ENCODE measurements at places on chromosomes 5 and 9.

GRCh38 chr5:11704916-11705315 is 199.3 kb downstream of the CTNND2 start:
- DNase-seq = no peak

GRCh38 chr5:73638344-73639095 is 12.5 kb downstream of the ARHGEF28 start:
- DNase-seq = no peak

- no peak for DNase-seq
These were observed at the start of gene PRLR for GRCh38 chr5:35230038-35230611. Gene PRLR, minus strand, starts transcription at chr5:35230487. Its CDS starts 140,867 bp downstream, at chr5:35089620.

- DNase-seq = no peak
These were observed 24.9 kb upstream of the UNC5A start for GRCh38 chr5:176785184-176786145.

GRCh38 chr9:16743375-16743774 is 127.1 kb downstream of the BNC2 start:
- no peak for DNase-seq

DNA sequence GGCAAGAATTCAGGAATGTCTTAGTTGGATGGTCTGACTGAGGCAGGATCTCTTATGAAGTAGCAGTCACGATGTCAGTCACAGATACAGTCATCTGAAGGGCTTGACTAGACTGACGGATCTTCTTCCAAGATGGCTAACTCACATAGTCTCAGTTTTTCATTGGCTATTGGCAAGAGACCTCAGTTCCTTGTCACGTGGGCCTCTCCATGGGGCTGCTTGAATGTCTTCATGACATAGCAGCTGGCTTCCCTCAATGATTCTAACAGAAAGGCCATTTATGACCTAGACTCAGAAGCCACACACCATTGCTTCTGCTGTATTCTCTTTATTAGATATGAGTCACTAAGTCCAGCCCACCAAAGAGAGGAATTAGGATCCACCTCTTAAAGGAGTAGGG is 4.7 kb downstream of the APC start:
- DNase-seq = no peak

- no peak for DNase-seq
These were observed 130.6 kb downstream of the MYO10 start for GRCh38 chr5:16805486-16805885.

- DNase-seq = no peak
These were observed 84.5 kb downstream of the GNAQ start for GRCh38 chr9:77946969-77947620.

GRCh38 chr5:106116682-106117081 is 1554.1 kb downstream of the EFNA5 start:
- no peak for DNase-seq

DNA sequence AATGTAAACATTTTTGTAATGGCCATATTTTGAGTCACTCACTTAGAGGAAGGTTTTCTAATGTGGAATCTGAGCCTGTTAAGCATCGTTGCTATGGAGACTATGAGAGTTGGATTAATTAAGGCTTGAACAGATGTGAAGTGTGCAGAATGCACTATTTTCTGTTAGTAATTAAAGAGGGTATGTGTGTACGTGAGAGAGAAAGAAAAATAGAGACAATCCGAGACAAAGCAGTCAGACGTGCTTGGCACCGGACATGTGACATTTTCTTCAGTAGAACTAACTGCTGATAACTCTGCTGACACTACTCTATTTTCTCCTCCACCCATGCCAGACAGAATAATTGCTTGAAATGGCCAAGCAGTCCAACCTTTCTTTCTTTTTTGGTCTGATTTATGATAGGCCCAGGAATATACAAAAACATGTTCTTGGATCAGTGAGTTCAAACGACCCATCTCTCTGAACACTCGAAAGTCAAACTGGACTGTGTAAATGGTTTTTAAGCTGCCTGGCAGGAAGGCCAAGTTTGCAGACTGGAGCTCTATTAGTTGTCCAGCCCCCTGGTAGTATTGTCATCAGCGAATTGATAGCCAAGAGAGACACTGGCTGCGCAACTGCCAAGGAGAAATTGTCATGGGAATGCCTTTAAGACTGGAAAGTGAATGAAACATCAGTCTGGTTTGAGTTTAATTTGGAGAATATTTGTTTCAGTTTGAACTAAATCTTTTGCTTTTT is 322.1 kb downstream of the ARHGEF28 start:
- DNase-seq = no peak

GRCh38 chr5:142584891-142585290 is 101.0 kb downstream of the FGF1 start:
- DNase-seq = no peak

GRCh38 chr5:10562201-10563109 is 1.4 kb upstream of the ANKRD33B start:
- peak; percentile 3 for DNase-seq

GRCh38 chr5:74017786-74018211 is 391.8 kb downstream of the ARHGEF28 start:
- no peak for DNase-seq

- no peak for DNase-seq
These were observed 123.1 kb downstream of the PAPPA start for GRCh38 chr9:116276651-116277121.

GRCh38 chr9:129595311-129595741 is 25.6 kb downstream of the C9orf50 start:
- no peak for DNase-seq

DNA sequence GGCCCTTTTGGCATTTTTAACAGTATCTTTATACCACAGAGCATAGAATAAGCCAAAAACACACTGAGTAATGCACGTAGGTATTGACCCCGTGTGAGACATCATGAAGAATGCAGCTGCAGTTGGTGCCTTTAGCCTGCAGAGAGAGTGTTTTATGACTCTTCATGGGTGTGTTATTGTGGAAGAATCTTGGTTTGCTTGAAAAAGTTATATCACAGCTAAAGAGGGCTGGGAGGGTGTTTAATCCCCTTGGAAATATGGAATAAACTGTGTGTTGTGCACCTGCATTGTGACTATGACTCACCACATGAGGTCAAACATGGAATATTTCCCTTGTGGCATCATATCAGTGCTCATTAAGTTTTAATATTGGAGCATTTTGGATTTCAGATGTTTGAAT is 458.7 kb downstream of the CDH9 start:
- DNase-seq = no peak

GRCh38 chr9:21415493-21416267 is 6.8 kb downstream of the IFNA8 start:
- DNase-seq = no peak

DNA sequence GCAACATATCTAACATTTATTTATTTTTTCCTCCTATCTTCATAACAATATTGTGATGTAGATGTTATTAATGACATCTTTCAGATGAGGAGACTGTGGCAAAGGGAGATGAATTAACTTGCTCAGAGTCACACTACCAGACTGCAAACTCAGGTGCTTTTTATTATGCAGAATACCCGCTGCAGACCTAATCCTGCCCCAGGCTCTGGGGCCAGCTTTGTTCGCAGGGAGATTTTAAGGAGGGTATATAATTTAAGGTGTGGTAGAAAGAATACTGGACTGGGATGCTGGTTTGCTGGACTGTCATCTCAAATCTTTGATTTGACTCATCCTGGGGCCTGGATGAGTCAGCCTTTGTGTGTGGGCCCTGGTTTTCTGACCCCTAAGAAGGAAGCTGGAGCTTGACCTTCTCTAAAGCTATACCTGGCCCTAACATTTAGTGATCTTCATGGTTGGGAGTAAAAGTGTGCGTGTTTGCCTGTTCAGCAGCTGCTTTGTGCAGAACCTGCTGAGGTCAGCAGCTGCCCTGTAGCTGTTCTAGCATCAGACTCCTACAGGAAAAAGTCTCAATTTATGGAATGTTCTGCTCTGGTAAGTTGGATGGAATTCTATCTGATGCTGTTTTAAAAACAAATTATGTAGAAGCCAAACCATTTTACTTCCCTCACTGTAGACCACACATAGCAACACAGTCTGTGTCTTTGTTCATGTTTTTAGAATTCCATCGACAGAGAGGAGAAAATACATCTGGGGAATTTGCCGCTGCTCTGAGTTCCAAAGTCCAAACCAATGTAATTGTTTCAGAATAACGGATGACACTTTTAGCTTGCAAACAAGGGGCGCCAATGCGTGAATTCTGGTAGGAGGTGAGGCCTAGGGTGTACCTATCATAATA is 4.5 kb downstream of the SLC36A1 start:
- DNase-seq = no peak

DNA sequence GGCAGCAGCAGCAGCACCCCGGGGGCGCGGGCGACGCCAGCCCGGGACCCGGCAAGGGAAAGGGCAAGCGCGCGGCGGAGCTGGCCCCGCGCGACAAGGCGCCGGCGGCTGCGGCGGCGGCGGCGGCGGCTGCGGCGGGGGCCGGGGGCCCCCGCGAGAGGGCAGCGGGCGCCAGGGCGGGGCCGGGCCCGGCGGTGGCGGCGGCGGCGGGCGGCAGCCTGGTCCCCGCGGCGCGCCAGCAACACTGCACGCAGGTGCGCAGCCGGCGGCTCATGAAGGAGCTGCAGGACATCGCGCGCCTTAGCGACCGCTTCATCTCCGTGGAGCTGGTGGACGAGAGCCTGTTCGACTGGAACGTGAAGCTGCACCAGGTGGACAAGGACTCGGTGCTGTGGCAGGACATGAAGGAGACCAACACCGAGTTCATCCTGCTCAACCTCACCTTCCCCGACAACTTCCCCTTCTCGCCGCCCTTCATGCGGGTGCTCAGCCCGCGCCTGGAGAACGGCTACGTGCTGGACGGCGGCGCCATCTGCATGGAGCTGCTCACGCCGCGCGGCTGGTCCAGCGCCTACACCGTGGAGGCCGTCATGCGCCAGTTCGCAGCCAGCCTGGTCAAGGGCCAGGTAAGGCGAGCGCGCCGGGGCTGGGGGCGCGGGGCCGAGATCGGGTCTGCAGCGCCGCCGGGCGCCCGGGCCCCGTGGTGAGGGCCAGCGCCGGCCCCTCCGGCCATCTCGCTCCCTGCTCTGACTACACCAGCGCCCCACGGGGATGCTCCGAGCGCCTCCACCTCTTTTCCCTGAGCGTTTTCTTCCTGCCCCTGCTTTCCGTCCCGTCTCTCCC is at the start of gene UBE2QL1:
UBE2QL1 (plus strand) TSS at position 238 of the 843 bp plus-strand sequence; CDS start at position 273, 35 bp downstream.
- DNase-seq = no peak

DNA sequence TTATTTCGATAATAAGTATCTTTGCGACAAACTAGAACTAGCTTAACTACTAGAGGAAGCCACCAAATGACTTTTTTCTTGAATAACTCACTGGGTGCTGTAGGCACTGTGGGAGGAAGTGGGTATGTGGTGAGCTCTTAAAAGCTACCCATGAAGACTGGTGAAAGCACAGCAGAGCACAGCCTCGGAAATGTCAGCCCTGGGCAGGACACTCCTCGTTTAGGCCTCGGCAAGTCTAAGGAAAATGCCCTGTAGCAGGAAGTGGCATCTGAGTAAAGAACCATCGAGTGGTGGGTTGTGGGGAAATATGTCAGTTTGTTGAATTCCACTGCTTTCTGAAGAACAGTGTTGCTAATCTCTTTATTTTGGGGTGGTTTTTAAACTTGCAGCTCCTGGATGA is 44.0 kb upstream of the NCS1 start:
- DNase-seq = peak; percentile 83

DNA sequence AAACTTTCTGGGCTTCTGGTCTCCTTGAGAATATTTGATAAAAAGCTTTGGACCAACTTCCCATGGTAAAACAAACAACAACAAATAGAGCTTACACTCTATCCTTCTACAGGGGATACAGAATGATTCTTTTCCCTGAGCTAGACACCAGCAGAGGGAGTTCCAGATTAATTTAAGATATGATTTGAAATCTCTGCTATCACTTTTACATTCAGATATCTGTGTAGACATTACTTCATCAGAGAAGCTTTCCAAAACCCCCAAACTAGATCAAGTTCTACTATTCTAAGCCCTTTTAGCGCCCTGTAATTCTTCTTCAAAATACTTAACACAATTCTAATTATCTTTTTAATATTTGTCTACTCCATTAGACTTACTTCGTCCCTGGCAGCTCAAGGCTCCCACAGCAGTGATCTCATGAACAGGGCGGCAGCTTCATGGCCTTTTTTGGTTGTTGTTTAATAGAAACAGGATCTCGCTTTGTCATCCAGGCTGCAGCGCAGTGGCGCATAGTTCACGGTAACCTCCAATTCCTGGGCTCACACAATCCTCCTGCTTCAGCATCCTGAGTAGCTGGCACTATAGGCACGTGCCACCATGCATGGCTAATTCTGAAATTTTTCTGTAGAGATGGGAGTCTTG is 955 bp upstream of the GALNT12 start:
- DNase-seq = no peak

GRCh38 chr5:128919542-128919941 is 45.7 kb upstream of the SLC27A6 start:
- no peak for DNase-seq

DNA sequence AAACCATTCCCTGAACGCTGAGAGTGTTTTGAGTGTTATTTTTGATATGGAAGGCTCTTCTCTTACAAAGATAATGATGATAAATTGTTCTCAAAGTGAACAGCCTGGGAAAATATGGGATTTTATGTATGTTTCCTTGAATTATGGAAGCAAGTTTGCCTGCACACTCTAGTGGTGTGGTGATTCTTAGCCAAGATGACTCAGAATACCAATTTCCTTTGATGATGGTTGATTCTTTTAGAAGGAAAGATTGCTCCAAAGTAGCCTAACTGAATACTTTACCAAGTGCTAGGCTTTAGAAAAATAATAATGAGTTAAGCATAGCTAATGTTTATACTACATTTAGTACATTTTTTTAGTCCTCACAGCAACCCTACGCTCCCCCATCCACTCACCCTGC is 243.4 kb downstream of the EBF1 start:
- DNase-seq = no peak

GRCh38 chr9:106479679-106480078 is 383.3 kb upstream of the ZNF462 start:
- DNase-seq = no peak

DNA sequence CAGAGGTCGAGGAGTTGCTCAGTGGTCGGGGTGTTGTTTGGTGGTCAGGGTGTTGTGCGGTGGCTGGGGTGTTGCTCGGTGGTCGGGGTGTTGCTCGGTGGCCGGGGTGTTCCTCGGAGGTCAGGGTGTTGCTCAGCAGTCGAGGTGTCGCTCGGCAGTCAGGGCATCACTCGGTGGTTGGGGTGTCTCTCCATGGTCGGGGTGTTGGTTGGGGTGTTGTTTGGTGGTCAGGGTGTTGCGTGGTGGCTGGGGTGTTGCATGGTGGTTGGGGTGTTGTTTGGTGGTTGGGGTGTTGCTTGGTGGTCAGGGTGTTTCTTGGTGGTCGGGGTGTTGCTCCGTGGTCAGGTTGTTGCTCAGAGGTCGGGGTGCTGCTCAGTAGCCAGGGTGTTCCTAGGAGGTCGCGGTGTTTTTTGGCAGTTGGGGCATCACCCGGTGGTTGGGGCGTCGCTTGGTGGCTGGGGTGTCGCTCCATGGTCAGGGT is 11.0 kb upstream of the GPSM1 start:
- peak; percentile 11 for DNase-seq

DNA sequence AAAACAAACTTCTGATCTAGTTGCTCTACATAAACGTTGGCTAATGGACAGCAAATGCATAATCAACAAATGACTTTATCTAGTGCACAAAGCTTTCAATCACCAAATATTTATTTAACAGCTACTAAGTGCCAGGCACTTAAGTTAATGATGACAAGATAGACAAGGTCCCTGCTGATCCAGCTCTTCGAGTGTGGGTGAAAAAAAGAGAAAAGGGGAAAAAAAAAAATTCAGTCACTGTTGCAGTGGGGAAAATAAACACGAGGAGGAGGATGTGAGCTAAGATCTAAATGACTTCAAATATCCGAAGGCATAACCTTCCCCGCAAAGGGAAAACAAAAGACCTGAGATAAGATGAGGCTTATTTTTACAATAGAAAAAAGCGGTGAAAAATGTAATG is 9.6 kb downstream of the PSIP1 start:
- DNase-seq = no peak

Data from CD4-positive, alpha-beta memory T cell (primary cell).